ENCODE measurements at places on chromosomes 13 and 19.

DNA sequence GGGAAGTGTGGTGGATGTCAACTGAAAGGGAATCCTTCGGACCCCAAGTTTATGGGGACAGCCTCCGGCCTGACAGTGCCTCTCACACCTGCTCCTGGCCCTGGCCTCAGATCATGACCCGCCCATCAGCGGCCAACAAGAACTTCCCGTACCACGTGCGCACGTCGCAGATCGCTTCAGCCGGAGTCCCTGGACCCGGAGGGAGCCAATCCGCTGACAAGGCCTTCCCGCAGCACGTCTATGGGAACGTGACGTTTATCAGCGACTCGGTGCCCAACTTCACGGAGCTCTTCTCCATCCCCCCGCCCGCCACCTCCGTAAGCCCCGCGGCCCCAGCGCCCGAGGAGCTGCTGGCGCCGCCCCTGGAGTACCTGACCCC is 2.0 kb upstream of the MEGF8 start:
- DNase-seq = no peak

DNA sequence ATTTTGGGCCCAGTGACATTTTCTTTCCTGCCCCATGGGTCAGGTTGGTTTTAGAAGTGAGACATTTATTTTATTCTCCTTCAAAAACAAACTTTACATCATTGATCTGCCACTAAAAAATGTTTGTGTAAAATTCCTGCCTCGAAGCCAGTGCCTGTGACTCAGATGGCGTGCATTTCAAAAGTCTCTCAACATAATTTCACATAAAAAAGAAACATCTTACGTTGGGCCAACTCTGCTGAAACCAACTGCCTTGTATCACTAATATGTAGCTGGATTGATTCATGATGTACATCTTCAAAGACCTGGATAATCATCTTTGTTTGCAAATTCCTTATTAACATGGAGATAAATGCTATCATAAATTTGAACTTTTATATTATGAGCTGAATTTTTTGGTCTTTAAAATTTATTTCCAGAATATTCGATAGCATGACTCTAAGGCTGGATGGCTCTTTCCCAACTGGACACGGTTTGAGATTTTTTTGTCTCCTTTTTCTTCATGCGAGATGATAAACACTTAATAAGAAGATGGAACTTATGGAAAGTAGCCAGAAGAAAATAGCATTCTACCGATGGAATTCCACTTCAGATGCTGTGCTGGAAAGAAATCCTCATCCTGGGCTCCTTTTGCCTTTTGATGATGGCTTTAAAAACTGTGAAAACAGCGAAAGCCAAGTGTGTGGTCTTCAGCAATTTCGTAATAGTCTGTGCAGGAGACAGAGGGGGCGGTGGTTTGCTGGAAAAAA is 420.5 kb downstream of the FGF9 start:
- DNase-seq = no peak

DNA sequence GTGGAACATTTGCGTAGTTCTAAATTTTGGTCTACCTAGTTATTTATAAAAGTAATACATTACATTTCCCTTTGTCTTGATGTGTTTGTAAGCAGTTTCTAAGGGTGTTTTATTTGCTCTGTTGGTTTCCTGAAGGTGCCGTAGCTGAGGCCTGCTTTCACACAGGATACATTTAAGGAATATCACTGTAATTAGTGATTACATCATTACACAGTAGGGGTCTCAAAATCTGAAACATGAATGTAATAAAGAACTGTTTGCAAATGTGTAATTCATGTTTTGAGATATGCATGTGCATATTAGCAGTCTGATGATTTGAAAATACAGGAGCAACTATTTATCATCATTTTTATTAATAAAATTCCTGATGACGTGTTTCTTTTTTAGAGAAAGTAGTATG is 281.8 kb downstream of the MTUS2 start:
- DNase-seq = no peak

DNA sequence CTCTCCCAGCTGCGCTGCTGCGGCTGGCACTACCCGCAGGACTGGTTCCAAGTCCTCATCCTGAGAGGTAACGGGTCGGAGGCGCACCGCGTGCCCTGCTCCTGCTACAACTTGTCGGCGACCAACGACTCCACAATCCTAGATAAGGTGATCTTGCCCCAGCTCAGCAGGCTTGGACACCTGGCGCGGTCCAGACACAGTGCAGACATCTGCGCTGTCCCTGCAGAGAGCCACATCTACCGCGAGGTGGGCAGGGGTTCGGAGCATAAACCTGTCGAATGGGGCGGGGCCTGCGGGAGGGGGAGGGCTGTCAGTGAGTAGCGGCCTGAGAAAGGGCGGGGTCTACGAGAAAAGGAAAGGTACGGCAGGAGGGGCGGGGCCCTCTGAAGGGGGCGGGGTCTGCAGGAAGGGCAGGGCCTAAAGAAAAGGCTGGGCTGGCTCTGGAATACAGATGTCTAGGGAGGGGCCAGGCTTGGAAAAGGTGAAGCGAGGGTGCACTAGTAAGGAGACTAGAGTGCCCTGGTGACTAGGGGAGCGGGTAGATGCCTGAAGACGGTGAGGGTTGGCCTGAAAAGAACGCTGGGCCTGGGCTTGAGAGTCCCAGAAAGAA is 3.6 kb downstream of the CD37 start:
- DNase-seq = no peak

GRCh38 chr19:40411125-40411842 is 1.9 kb downstream of the PRX start:
- no peak for DNase-seq

GRCh38 chr19:58562122-58563033 is 4.0 kb upstream of the UBE2M start:
- DNase-seq = no peak

DNA sequence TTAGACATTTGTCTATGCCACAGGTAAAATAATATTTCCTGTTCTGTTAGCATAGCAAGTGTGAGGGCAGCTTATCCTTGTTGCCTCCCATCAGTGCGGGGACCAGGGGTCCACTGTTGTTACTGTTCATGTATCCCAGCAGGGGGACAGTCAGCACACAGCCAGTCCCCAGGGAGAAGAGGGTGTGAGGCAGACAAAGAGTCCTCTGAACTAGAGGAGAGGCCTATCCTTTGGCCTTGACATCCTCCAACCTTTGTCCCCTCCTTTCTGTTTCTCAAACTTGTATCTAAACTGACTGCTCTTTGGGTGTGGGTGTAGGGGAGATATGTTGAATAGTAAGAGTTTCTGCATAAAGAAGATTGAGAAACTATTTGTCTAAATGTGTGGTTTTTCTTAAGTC is 2.9 kb upstream of the GPR18 start:
- DNase-seq = no peak

DNA sequence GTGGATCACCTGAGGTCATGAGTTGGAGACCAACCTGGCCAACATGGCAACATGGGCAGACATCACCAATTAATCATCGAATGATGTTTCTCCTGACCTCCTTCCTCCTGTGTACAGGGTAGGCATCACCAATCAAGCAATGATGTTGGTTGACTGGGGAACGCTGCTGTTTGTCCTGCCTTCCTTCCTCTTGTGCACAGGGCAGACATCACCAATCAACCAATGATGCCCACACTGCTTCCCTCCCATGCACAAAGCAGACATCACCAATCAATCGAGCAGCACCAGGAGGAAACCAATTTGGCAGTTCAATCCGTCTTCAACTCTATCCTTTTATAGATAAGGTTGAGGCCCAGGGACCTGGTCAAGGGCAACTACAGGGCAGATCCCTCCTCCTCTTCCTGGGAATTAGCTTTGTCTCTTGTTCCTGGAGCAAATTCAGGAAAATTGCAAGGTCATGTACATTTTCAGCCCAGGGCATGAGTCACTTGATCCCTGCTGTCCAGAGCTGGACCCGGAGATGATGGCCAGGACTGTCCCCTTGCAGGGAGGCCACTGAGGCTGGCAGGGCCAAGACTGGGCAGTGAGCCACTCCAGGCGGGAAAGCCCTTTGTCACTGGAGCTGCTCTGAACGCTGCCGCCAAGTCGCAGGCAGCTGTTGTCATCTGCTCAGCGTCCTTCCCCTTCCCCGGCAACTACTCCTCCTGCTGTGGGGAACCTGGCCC is 5.3 kb upstream of the CSNK1G2 start:
- no peak for DNase-seq

- no peak for DNase-seq
These were observed 420.2 kb downstream of the KCTD12 start for GRCh38 chr13:76466043-76466442.

GRCh38 chr19:14411161-14411937 is 7.8 kb downstream of the DDX39A start:
- DNase-seq = no peak

DNA sequence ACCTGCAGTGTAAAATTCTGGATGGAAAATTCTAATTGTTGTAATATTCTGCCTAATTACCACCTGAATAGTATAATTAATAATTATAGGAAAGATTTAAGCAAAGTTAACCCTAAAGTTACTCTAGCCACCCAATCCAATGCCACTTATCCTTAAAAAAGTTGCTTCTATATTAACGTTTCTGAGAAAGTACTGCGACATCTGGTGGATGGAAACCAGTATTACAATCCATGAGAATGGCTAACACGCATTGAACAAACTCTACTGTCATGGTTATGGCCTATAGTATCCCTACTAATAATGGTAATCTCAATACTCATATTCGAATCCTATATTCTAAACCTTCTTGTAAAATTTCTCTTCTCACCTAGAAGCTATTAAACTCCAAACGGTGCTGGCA is 1551.8 kb downstream of the SLITRK1 start:
- DNase-seq = no peak

- no peak for DNase-seq
These were observed 49.1 kb downstream of the KCNC3 start for GRCh38 chr19:50280074-50280473.

- no peak for DNase-seq
These were observed 22.1 kb upstream of the GGACT start for GRCh38 chr13:100610391-100611347.

GRCh38 chr13:89688918-89689317 is 1658.6 kb upstream of the MIR17HG start:
- no peak for DNase-seq

GRCh38 chr13:41407380-41407779 is 50.0 kb upstream of the RGCC start:
- no peak for DNase-seq

DNA sequence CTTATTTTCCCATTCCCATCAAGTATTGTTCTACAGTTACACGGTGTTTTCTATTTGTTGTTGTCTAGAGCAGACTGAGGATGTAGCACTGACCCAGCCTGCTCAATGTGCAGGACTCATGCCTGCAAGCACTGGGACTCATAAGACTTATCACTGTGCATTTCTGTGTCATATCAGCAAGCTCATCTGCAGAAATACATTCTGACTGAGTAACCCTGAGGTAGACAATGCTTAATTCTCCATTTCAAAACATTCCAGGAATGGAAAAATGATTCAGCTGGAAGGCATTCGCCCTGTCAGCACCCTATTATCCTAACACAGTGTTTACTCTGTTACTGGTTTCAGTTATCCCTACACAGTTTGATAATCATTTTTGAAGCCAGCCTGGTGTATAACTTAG is 2506.4 kb downstream of the PCDH9 start:
- DNase-seq = no peak

DNA sequence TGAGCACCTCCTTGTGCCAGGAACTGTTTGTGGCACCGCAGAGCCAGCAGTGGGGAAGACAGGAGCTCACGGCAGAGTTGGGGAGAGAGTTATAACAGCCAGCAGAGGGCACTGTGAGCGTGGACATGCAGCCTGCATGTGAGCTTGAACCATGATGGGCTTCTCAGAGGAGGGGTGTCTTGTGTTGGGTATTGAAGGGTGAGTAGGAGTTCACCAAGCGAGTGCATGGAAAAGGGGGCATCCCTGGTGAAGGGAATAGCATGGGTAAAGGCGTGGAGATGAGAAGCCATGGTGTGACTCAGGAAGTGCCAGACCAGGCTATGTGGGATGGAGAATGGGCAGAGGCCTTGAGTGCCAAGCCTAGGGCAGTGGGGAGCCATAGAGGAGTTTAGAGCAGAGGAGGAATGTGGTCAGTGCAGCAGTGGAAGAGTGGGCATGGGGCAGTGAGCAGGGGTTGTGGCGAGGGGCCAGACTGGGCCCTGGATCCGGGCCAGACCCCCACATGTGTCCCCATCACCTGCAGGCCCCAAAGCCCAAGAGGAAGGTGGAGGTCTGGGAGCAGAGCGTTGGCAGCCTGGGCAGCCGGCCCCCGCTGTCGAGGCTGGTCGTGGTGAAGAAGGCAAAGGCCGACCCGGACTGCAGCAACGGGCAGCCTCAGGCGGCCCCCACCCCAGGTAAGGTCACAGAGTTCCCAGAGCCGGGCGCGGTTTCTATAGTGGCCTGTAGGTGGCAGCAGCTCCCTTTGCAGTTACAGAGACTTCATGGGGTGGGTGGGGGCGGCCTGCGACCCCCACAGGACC is 11.8 kb upstream of the SHD start:
- no peak for DNase-seq

- DNase-seq = no peak
These were observed 1.2 kb upstream of the ZNF225 start for GRCh38 chr19:44111910-44112463.

DNA sequence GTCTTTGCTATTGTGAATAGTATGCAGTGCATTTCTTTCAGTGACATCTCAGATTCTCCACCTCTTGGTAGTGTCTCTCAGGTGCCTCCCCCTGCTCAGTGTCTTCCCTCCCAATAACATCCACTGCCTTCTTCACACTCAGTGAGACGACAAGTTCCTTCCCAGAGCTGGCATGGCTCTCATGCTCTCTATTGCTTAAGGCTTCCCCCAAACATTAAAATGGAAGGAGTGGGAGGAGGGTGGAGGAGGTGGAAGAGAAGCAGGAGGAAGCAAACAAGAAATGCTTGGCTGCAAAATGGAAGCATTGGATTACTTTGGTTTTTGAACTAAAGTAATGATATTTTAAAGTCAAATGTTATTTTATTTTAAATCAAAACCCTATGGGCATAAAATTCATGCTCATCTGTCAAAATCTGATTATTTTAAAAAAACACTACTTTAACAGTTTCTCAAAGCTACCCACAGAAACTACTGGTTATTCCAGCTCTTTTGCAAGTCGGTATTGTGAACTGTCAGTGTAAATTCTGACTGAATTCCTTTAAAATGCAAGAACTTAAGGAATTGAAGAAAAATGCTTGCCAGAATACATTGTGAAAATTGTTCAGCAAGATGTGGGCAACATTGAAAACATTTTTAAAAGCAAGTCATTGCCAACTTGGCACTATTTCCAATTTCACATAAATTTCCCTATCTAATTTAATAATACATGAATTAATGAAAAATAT is 727.6 kb upstream of the ARGLU1 start:
- no peak for DNase-seq

DNA sequence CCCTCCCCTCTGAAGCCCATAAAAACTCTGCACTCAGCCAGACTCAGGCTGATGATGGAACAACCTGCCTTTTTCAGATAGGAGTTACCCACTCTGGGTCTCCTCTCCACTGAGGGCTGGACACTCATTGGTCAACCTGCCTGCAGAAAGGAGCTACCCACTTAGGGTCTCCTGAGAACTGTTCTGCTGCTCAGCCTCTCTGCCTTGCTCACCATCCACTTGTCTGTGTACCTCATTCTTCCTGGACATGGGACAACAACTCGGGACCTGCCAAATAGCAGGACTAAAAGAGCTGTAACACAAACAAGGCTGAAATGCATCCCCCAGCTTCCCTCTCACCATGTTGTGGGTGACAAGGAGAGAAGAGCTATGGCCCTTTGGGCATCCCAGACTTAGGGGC is 18.4 kb upstream of the RCBTB2 start:
- no peak for DNase-seq

- DNase-seq = no peak
These were observed 228.2 kb downstream of the PCDH20 start for GRCh38 chr13:61187471-61187870.

- peak; percentile 100 for DNase-seq
These were observed 5.4 kb downstream of the MAMSTR start for GRCh38 chr19:48713864-48714755.

Data from NCI-H1436 treated with DMSO at 0.1 percent for 48 hours (cell line).